ENCODE measurements at places on chromosomes 4 and X. TPM values are rescaled to one million over a fixed set of nuclear protein-coding genes. Genes with fewer than 3 reads are reported as not detected.

DNA sequence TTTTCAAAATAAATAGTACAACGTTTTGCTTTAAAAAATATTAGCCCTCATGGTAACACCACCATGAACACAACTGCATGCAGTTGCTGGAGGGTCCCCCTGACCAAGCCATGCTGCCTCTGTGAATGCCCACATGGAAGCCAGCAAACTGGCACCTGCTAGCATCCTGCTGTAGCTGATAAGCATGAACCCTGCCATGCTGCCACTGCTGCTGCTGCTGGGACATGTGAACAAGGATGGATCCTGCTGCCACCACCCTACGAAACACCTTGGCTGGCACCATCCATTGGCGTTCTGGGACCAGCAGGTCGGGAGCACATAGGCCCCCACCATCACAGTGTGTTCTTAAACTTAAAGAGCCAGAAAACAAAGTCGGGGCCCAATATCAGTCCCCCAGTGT is 83.9 kb downstream of the SATL1 start:
- DNase-seq: no peak

H2BW1 gene
- not detected for total RNA-seq

GASK1B gene
- 60.4 TPM for total RNA-seq

GYPE gene
- not detected for total RNA-seq

- no peak for DNase-seq
These were observed 52.7 kb downstream of the DCLK2 start for GRCh38 chr4:150130933-150131332.

FAM241A gene
- total RNA-seq: 1.5 TPM

DNA sequence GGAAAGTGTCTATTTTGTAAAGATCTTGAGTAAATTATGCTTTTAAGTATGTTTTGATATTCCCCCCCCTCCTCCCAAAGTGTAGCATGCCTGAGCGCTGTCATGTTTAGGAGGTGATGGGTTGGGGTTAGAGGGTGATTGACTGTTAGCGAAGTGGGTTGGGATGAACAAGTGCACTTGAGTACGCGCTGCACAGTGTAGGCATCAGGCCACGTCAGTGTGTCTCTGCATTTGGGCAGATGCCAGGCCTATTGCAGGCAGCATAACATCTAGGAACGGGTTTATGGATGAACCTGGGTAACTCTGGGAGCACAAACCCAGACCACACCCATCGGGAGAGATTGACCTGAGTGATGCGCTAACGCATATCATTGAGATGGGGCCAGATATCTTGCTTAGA is 111.2 kb downstream of the TBL1X start:
- DNase-seq: no peak

DNA sequence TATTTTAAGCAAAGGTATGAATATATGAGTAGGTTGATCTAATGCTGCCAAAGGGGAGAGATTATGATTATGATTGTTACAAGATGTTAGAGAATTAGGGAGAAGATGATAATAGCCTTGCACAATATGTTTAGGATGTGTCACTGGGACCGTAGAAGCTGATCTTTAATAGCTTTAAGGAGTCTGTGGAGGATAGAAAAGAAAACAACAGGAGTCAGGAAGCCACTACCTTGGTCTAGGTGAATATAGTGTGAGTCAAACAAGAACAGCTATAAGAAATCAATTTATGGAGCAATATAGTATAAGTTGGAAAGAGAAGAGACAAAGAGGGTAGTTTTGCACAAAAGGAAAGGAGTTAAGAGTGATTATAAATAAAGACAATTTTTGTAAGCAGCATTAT is 232.7 kb downstream of the FSTL5 start:
- no peak for DNase-seq

- DNase-seq: no peak
These were observed 628.9 kb downstream of the TLL1 start for GRCh38 chr4:166501941-166502382.

- no peak for DNase-seq
These were observed 41.9 kb upstream of the NEUROG2 start for GRCh38 chr4:112557676-112558411.

GRCh38 chr4:118340109-118340508 is 12.7 kb downstream of the PRSS12 start:
- no peak for DNase-seq

- DNase-seq: no peak
These were observed 408.9 kb downstream of the GLUD2 start for GRCh38 chrX:121456315-121456714.

PLP2 gene
- 83.5 TPM for total RNA-seq

- peak; percentile 27 for DNase-seq
These were observed 10.3 kb upstream of the ODAPH start for GRCh38 chr4:75545526-75545925.

DNA sequence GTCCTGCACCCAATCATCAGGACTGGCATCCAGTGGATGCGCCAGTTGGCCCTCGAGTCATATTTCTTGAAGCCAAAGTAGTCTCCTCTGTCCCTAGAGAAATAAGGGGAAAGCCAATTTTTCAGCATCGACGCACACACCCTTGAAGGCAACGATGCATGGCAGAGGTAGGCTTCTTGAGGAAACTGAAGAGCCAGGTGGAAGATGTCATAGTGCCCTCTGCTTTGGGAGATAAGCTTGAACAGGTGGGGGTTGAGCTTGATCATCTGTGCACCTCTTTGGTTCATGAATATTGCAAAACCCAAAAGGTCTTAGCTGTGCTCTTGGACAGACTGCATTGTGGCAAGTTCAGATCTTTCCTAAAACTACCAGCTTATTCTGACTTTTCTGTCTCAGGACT is 34.6 kb upstream of the WDR1 start:
- no peak for DNase-seq

SRD5A3 gene
- total RNA-seq: 26.4 TPM

GRCh38 chr4:75598390-75598789 is 31.9 kb downstream of the CDKL2 start:
- DNase-seq: peak; percentile 34

DNA sequence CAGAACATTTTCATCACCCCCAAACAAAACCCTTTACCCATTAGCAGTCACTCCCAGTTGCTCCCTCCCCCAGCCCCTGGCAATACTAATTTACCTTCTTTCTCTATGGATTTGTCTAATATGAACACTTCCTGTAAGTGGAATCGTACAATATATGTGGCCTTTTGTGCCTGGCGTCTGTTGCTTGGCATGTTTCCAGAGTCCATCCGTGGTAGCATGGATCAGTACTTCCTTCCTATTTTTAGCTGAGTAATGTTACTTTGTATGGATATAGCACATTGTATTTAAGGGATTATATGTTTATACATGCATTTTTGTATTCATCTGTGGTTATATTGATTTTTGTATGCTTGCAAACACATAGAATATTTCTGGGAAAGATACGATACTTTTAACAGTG is 48.2 kb downstream of the PPEF1 start:
- no peak for DNase-seq

GRCh38 chr4:119139311-119139710 is 3.7 kb downstream of the MYOZ2 start:
- DNase-seq: peak; percentile 52

GRCh38 chr4:172543249-172543648 is 625.4 kb upstream of the GALNT7 start:
- DNase-seq: no peak

- DNase-seq: peak; percentile 98
These were observed at the start of gene CCNA2 for GRCh38 chr4:121823505-121824170. CCNA2 (minus strand) TSS chr4:121823883; CDS start chr4:121823628, 255 bp downstream.

- no peak for DNase-seq
These were observed 63.4 kb downstream of the RASGEF1B start for GRCh38 chr4:81408341-81408740.

LAS1L gene
- total RNA-seq: 27.8 TPM

EXOC1L gene
- not detected for total RNA-seq

GRCh38 chr4:152094970-152095700 is 334.3 kb upstream of the GATB start:
- DNase-seq: peak; percentile 79

DNA sequence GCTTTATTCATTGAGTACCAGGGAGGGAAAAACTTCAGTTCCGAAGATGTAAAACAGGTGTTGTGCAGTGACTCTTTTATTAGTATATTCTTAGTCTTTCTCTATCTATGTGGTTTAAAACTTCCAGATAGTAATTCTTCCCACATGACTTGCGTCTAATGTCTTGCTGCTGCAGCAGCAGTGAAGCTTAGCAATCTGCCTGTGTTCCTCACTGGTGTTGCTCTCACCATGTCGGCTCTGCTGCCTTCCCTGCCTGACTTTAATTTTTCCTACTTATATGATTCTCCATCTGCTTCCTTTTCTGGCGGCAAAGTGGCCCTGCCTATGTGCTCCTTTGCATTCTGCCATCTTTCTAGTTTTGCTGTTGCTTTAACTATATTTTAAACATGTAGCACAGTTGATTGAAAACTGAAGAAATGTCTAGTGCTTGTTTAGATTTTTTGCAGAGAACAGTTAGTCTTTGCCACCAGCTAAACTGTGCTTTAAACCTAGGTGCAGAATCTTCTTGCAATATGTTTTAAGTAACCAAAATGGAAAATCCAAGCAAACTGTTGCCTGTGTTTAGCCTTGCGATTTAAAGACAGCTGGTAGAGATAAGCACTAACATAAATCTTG is 1934.2 kb upstream of the IGFBP7 start:
- DNase-seq: no peak

- no peak for DNase-seq
These were observed 34.8 kb downstream of the CCDC149 start for GRCh38 chr4:24877868-24878635.

NPY2R gene
- not detected for total RNA-seq

- DNase-seq: peak; percentile 58
These were observed 10.5 kb downstream of the CD99L2 start for GRCh38 chrX:150887906-150888465.

CCNB3 gene
- total RNA-seq: 0.32 TPM

OTC gene
- total RNA-seq: not detected

RASGEF1B gene
- total RNA-seq: not detected

CFI gene
- 0.83 TPM for total RNA-seq

- peak; percentile 49 for DNase-seq
These were observed 90.5 kb upstream of the RAPGEF2 start for GRCh38 chr4:159012381-159012780.

GRCh38 chr4:125703443-125703842 is 388.7 kb downstream of the FAT4 start:
- DNase-seq: peak; percentile 65

GPAT3 gene
- total RNA-seq: 2.3 TPM

PTCHD1 gene
- total RNA-seq: not detected

GRCh38 chrX:105876658-105877057 is 54.3 kb downstream of the NRK start:
- DNase-seq: peak; percentile 5

EPGN gene
- total RNA-seq: 0.26 TPM

DNA sequence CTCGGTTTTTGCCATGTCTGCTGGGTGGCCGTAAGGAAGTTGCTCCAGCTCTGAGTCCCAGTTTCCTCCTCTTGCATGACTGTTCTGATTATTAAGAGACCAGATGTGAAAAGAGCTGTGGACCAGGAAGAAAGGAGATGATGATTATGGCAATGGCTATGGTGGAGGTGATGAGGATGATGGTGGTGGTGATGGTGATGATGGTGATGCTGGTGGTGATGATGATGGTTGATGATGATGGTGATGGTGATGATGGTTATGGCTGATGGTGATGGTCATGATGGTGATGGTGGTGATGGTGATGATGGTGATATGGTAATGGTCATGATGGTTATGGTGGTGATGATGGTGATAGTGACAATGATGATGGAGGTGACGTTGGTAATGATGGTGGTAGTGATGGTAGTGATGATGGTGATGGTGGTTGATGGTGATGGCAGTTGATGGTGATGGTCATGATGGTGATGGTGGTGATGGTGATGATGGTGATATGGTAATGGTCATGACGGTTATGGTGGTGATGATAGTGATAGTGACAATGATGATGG is 107.8 kb upstream of the NKX1-1 start:
- no peak for DNase-seq

DNA sequence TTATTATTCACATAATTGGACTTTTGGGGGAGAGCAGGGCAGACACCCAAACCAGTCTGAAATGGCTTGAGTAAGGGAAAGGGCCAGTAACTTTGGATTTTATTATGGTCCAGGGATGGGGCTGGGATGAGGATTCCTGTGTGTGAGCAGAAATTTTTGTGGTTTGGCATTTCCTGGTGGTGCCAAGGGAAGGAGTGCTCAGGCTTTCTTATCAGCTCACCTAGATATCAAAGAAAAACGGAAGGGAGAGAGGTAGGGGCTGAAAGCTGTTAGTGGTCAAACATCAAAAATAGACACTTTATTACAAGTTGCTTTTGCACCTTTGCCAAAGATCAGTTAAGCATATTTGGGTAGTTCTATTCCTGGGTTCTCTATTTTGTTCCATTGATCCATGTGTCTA is 128.5 kb upstream of the DIPK2B start:
- DNase-seq: no peak

DNA sequence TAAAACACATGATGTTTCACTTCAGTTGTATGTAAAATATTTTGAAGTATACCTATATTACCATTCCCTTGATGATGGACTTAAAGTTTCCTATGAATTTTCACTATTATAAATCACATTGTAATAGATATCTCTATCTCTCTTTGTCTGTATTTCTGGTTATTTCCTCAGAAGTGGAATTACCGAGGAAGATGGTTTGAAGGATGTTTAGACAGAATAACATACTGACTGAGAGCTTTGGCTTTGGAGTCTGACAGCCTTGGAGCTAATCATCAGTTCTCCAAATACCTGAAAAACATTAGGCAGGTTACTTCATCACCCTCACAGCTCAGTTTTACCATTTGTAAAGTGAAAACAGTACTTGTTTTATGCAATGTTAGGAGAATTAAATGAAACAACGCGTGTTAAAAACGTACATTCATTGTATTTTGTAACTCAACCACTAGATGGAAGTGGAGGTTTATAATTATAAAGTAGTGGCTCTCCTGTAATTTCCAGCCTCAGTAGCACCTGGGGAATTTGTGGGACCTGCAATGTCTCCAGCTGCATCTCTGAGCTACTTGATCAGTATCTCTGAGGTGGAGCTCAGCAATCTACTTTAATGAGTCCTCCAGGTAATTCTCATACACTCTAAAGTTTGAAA is 14.3 kb downstream of the JCHAIN start:
- DNase-seq: peak; percentile 26

GRCh38 chr4:110902500-110902899 is 279.6 kb upstream of the PITX2 start:
- DNase-seq: no peak

DNA sequence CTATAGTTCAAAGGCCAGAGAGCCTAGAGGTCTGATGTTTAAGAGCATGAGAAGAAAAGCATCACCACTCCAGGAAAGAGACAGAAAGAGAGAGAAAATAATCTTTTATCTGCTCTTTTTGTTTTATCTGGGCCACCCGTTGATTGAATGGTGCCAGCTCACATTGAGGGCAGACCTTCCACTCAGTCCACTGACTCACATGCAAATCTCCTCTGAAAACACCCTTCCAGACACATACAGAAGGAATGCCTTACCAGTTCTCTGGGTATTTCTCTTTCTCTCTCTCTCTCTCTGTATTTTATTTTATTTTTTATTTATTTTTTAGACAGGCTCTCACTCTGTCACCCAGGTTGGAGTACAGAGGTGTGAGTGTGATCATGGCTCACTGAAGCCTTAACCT is 252.5 kb downstream of the DTHD1 start:
- DNase-seq: no peak

RLIM gene
- total RNA-seq: 44.6 TPM

GRCh38 chrX:153884136-153884535 is 1.8 kb downstream of the L1CAM start:
- DNase-seq: no peak
